Activated CD8-positive, alpha-beta memory T cell treated with anti-CD3 and anti-CD28 coated beads for 1 hour (primary cell): ENCODE measurements at places on chromosomes 5 and 9.

- DNase-seq = no peak
Observed at GRCh38 chr5:172180936-172181335, 7.1 kb downstream of the STK10 start.

- no peak for DNase-seq
Observed at GRCh38 chr5:142245786-142246185, 79.0 kb downstream of the SPRY4 start.

DNA sequence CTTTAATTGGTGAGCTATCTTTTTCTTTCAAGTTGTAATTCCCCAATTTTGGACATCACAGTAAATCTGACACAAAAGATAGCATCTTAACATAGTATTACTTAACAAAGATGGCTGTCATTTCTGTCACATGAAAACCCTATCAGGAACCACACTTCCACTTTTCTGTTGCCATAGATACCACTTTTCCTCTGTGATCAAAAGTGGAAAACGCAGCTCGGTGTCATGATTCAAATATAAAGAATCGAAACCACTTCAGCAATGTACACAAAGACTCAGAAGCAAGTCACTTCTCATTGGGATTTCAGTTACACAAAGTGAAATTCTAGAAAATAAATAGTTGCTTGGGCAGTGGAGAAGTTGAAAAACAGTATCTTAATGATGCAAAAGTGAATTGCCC lies 524.9 kb upstream of the ITGA1 start:
- no peak for DNase-seq

GRCh38 chr9:32554107-32554506 lies 1.7 kb upstream of the TOPORS start:
- DNase-seq = no peak

GRCh38 chr5:1732945-1733344 lies 66.7 kb downstream of the MRPL36 start:
- no peak for DNase-seq

DNA sequence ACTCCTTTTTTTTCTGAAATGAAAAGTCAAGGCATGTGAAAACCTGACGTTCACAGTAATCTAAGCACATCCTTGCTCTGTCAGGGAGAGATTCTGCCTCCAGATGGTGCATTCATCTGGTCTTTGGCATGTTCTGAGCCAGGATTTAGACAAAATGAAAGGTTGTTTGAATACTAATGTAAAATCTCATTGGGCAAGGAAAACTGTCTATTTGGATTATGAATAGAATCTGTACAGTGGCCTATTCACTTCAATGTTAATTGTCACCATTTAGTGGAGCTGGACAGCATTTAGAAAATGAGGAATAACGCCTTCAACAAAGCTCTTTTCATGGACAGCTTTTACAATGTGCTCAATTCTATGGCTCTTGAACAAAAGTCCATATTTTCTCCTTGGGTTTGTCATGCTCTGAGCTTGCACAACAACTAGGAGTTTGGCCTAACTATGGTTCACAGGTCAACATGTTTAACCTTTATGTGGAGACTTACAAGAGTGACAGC lies 28.9 kb downstream of the ARHGEF28 start:
- no peak for DNase-seq

DNA sequence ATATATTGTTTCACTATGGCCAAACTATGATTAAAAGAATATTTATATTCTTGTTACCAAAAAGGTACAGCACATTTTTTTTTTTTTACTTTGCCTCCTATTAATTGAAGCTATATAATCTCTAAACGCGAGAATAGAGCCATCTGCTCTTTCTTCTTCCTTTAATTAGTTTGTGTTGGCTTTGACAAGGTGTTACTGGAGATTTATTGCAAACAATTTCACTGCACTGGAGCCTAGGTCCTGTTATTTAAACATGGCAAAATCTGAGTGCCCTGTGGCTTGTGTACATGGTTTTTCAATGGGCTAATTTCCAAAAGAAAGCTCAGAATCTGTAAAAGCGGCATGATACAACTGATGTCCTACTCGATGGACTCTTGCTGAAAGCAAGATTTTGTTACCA lies 40.8 kb upstream of the GABRG2 start:
- DNase-seq = no peak

GRCh38 chr5:74303578-74303977 lies 336.9 kb downstream of the ENC1 start:
- no peak for DNase-seq

- no peak for DNase-seq
Observed at GRCh38 chr5:78824831-78825281, 160.3 kb downstream of the ARSB start.

DNA sequence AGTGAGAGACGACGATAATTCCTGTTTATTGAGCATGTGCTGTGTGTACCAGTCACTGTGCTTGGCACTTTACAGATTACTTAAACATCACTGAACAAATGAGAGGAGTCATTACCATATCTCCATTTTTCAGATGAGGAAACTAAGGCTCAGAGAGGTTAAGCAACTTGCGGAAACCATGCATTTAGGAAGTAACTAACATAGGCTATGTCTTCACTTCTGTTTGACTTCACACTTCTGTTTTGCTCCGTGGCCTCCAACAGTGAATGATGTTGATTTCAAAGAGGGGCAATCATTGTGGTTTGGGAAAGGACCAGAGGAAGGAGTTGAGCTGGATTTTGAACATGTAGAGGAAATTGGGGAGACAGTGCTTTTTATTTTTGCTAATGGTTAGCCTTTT lies 16.7 kb downstream of the GCNT1 start:
- DNase-seq = no peak

DNA sequence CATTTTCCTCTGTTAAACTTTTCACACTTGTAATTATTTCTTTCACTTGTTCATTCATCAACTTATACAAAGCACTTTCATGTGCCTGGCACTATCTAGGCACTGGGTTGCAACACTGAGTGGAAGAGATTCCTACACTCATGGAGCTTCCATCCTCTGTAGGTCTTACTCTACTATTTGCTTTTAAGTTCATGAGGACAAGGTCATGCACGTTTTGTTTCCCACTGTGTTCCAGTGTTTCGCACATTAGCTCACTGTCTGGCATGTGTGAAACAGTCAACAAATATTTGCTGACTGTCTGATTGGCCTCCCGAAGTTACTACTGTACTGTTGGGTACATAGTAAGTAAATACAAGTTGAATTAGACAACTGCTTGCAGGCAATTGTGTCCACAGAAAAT lies 87.9 kb upstream of the IFNK start:
- DNase-seq = no peak

GRCh38 chr9:34047864-34048726 lies 592 bp downstream of the UBAP2 start:
- peak; percentile 19 for DNase-seq

GRCh38 chr9:76218117-76218885 lies 175.9 kb downstream of the RFK start:
- no peak for DNase-seq

DNA sequence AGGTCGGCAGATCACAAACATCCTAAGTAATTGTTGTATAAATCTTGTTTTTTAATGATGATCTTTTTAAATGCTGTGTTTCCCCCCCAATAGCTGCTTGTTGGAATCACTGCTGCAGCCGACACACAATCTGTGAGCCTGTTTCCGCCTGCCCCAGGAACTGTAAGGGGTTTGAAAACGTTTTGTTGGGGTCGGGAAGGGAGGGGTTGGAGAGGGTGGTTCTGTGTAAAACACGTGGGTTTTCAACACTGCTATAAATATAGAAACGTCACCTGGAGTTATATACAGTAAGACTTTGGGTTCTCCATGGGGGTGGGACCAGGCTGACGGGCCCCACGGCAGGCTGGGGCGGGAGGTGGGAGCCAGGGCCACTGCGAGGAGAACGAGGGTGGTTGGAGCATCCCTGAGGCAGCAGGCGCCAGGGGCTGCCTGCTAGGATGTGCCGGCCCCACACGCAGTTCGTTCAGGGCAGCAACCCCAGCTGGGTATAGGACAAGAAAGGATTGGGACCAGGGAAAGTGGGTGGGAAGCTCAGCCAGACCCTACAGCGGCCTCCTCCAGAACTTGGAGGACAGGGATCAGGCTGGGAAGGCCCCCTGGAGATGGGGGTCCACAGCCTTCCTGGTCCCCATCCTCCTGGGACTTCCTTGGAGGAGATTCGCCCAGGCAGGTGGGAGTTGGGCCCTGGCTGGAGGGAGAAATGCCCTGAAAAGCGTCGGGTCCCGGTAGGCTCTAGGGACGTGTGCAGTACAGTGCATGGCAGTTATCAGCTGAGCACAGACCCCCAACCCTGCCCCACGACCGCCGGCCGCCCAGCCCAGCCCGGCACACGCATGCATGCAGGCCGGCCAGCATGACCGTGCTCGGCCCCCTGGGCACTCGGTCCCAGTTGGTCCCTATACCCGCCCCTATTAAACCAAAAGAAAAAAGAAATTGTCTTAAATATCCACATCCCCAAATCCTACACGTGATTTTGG lies 9.7 kb downstream of the RNF44 start:
- no peak for DNase-seq

DNA sequence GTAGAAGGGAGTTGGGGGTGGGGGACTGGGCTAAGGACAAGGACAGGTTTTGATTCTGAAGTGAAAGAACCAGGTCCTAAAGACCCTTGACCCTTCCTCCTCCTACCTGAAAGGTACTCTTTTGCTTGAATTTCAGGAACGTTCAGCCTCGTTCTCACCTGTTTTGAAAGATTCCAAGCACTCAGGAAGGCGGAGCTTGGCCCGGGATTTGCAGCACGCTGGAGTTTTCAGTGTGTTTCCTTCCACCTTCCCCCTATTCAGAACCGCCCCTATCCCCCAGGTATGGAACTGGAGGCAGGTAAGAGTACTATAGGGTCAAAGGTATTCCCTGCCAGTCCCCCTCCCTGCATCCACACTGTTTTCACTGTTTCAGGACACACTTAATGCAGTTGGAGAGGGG lies 7.1 kb downstream of the EGR1 start:
- DNase-seq = no peak

GRCh38 chr5:56755036-56755555 lies 60.3 kb upstream of the MAP3K1 start:
- no peak for DNase-seq

DNA sequence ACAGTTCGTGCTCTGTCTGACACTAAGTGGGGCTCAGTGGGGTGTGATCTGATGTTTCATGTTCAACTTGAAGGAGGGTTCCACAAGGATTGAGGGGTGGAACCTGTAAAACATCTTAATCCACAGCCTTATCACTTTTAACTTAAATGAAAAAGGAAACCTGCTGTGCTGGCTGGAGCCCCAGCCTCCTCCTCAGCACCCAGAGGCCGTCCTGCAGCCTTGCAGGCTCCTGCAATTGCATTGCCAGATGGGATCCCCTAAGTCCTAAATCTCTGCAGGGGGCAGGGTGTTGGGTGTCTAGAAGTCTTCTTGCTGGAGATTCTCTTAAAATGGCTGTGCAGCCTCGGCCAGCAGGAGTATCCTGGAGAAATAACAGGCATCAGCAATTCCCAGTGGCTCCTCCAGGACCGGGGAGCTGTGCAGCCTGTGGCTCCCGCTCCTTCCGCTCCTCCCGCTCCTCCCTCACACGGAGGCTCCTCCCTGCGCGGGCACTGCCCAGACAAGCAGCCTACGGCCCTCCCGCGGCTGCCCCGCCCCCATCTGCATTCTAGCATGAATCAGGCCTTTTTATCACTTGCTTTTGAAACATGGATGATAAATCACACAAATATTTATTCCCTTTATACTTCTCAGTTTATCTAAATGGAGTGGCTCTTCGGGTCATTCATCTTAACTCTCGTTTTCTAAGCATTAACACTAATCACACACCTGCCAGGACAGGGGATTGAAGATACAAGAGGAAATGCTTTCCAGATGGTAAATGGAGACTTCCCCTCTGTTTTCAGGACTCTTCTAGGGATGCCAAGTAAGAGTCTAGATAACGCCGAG lies 131.0 kb downstream of the ADAMTS16 start:
- no peak for DNase-seq

DNA sequence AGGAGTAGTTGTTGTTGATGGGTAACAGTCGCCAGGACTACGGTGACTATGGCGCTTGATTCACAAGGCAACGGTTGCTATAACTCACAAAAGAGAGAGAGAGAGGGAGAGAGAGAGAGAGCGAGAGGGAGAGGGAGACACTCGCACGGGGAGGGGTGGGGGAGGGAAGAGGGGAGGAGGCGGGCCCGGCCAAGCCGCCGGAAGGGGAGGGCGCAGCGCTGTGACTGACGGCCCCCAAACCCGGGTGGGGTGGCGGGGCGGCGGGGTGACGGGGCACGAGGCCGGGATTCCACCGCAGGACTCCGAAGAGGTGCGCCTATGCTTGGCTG lies at the start of gene RFX3:
Gene RFX3, minus strand, starts transcription at position 166 of the 329 bp plus-strand sequence. CDS start 130,413 bp downstream, outside the sequence.
- peak; percentile 82 for DNase-seq

GRCh38 chr5:132485641-132486317 lies 4.8 kb downstream of the IRF1 start:
- DNase-seq = no peak

GRCh38 chr9:133210609-133211008 lies 1.6 kb upstream of the OBP2B start:
- DNase-seq = no peak

- DNase-seq = no peak
Observed at GRCh38 chr5:132074091-132074771, 642 bp downstream of the CSF2 start.

DNA sequence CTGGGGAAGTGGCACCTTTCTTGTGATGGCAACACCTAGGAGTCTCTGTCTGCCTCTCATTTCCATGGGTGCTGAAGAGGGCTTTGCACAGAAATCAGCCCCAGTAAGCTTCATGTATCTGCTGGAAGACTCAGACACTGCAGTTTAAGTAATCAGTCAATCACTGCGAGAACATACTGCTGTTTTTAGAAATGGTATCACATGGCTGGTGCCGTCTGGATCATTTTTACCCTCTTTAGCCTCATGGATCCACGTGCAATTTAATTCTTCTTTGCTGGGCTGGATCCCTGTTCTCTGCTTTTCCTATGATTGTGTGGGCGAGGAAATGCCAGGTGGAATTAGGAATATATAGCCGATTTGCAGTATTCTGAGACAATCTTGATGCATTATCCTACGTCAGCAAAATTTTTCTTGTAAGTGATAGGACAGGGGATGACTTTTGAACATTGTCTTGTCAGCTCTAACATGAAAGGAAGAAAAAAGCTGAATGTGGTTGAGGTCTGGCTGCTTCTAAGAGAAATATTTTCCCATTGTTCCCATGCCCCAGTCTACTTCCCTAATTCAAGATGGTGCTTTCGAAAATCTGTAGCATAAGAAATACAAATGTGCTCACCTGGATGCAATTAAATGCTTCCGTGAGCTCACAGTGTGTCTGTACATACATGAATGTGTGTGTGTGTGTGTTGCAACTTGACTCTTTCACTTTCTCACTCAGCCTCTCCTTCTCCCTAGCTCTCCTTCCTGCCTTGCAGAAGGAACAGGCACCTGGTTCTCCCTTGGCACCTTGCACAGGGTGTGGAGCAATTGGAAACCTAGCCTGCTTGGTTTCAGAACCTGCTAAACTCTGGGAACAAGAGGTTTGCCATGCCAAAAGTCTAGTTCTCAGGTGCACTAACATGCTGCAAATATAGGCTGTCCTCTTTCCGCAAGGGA lies 281.6 kb downstream of the NTRK2 start:
- no peak for DNase-seq

- no peak for DNase-seq
Observed at GRCh38 chr5:17316970-17317459, 99.6 kb downstream of the BASP1 start.
